Smooth muscle cell of bladder (primary cell): ENCODE measurements at places on chromosomes 1 and 21. TPM values are rescaled to one million over a fixed set of nuclear protein-coding genes. Genes with fewer than 3 reads are reported as not detected.

MNDA gene
- not detected in 2 replicates for total RNA-seq

IGSF8 gene
- 23.2 and 32.3 TPM in 2 replicates for total RNA-seq

RBM11 gene
- not detected in 2 replicates for total RNA-seq

C1orf185 gene
- not detected in 2 replicates for total RNA-seq

COL16A1 gene
- 137 and 140 TPM in 2 replicates for total RNA-seq

TFF2 gene
- not detected in 2 replicates for total RNA-seq

AMY2A gene
- not detected in 2 replicates for total RNA-seq

KRTAP25-1 gene
- total RNA-seq = not detected in 2 replicates

NASP gene
- 31.6 and 32.0 TPM in 2 replicates for total RNA-seq

PROK1 gene
- 0.14 TPM in 1 of 2 replicates, not detected in the other for total RNA-seq

TENT5C gene
- total RNA-seq = 9.0 and 10.9 TPM in 2 replicates

DCDC2B gene
- under 0.01 TPM in 1 of 2 replicates, not detected in the other for total RNA-seq

LEMD1 gene
- total RNA-seq = not detected in 2 replicates

NEGR1 gene
- 14.2 and 22.2 TPM in 2 replicates for total RNA-seq

SLAMF8 gene
- total RNA-seq = not detected in 2 replicates

SERPINC1 gene
- not detected in 2 replicates for total RNA-seq

CELA3B gene
- not detected in 2 replicates for total RNA-seq

ADGRL4 gene
- total RNA-seq = 4.3 and 9.5 TPM in 2 replicates

CLDN19 gene
- total RNA-seq = not detected in 2 replicates

PCSK9 gene
- total RNA-seq = 13.7 and 14.6 TPM in 2 replicates

CXADR gene
- total RNA-seq = 1.1 and 2.0 TPM in 2 replicates

LIN28A gene
- not detected in 2 replicates for total RNA-seq

SPRR5 gene
- not detected in 2 replicates for total RNA-seq

RHD gene
- total RNA-seq = not detected in 2 replicates

EFHD2 gene
- total RNA-seq = 18.5 and 19.0 TPM in 2 replicates

REN gene
- total RNA-seq = 0.14 and 0.28 TPM in 2 replicates
